ENCODE measurements at places on chromosomes 1 and 21. TPM values are rescaled to one million over a fixed set of nuclear protein-coding genes. Genes with fewer than 3 reads are reported as not detected.

The UBE2U gene
- not detected for total RNA-seq

GRCh38 chr1:20494609-20495311 is 8.8 kb upstream of the CAMK2N1 start:
- no peak for DNase-seq

GRCh38 chr1:205976708-205977401 is 26.3 kb downstream of the RAB7B start:
- no peak for DNase-seq

GRCh38 chr1:23902321-23903278 is 10.6 kb downstream of the CNR2 start:
- DNase-seq, result no peak
